ENCODE measurements at places on chromosomes 2 and 18. TPM values are rescaled to one million over a fixed set of nuclear protein-coding genes. Genes with fewer than 3 reads are reported as not detected.

DNA sequence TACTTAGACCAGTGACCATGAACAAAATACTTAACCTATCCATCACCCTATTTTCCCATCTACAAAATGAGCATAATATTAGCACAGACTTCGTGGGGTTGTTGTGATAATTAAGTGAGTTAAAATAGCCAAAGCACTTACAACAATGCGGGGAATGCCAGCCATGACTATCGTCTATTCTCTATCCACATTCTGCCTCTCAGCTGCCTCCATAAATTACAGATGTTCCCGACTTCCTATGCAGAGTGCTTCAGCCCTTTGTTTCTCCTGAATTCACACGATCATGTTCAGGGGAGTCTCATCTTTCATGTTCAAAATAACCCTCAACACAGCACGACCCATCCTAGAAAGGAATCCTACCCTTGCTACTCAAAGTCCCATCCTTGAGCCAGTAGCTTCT, 211.6 kb downstream of the EN1 start:
- no peak for DNase-seq

GRCh38 chr18:21241301-21242048, 557 bp upstream of the GREB1L start:
- DNase-seq, result no peak

DNA sequence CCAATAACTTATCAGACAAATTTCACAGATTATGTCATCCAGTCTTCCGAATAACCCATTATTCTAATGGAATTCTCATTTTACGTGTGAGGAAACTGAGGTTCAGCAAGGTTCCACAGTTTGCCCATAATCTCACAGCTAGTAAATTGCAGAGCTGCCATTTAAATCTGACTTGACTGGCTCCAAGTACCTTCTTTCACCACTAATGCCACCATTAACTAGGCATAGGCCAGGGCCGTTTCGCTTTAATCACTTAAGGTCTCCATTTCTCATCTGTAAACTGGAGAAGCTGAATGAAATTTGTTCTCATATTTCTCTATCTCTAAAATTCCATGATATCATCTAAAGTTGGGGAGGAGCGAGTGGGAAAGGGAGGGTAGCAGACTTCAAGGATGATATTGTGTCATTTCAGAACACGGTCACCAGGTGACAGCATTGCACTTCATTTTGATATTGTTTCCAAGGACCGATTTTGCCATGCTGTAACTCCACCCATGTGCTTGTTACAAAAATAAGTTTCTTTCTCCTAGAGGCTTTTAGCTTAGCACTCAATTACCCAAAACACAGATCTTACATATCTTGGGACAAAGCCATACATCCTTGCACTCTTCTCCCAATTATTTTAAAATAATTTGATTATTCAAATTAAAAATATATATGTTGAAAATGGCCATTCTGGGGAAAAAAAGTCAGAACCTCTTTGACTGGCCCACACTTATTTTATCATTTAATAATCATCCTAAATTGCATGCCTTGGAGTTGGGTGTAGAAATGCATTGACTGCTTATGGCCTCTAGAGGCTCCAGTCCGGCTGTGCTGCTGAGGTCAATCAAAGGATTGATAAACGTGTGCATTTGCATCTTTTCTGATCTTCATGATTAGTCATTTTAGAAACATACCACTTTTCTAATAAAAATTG, 123.8 kb downstream of the AKAIN1 start:
- peak; percentile 32 for DNase-seq

DNA sequence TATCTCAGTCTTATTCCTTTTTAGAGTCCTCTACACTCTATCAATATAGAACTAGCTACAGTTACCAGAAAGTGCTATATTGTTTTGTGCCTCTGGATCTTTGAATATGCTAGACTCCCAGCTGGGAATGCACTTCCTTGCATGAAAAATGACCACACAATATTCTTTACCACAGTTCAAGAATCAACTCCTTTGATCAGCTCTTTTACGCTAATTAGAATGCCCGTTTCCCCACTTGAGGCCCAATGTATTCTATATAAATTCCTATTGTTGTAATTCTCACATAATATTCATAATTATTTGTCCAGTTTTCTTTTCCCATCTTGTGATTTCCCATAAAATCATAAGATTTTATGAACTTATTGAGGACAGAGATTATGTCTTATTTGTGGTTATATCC, 142.2 kb downstream of the UBE2E3 start:
- no peak for DNase-seq

GRCh38 chr2:61439241-61440002, 31.5 kb downstream of the USP34 start:
- no peak for DNase-seq

DNA sequence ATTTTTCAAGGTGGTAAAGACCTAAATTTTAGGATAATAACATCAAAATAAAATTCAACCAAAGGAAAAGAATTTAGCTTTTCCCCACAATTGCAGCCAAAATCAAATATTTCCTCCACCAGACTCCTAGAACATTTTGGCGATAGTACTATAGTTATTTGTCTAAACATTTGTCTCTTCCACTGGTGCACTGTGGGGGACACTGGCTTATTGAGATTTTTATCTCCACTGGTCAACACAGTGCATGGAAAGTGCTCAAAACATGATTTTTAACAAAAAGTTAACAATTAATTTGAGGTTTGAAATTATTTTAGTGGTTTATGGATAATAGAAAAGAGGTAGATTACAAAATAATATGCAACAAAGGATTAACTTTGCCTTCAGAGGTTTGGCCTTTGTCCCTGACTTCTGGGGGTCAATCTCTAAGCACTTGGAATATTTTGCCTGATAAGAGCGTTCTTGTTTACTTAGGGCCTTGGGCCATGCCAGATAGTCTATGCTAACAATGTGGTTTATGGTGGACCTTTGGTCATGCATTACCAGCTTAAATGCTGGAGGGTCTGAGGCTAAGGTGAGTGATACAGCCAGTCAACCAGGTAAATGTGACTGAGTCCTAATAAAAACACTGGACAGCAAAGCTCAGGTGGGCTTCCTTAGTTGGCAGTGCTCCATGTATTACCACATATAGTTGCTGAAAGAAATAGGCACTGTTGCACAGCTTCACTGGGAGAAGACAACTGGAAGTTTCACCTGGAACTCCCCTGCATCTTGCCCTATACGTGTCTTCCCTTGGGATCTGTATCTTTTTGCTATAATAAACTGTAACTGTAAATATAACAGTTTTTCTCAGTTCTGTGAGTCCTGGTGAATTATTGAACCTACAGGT, 67.2 kb upstream of the SATB2 start:
- no peak for DNase-seq

- no peak for DNase-seq
Observed at GRCh38 chr18:75473316-75473715, 45.8 kb upstream of the SMIM21 start.

DNA sequence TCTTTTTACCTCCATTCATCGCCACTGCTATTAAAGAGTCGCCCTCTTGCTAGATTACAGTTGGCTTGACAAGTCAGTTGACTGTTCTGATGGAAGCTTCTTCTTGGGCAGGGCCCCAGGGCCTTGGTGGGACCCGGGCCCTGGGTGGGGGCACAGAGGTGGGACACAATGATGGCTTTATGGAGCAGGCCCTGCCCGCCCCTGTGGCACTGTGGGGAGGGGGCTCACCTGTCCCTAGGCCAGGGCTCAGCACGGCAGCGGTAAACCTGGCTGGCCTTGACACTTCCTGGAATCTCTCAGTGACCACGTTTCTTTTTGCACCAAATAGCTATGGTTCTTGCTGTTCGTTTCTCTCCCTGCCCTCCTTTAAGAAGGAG, 4.9 kb upstream of the HS6ST1 start:
- DNase-seq, result no peak

DNA sequence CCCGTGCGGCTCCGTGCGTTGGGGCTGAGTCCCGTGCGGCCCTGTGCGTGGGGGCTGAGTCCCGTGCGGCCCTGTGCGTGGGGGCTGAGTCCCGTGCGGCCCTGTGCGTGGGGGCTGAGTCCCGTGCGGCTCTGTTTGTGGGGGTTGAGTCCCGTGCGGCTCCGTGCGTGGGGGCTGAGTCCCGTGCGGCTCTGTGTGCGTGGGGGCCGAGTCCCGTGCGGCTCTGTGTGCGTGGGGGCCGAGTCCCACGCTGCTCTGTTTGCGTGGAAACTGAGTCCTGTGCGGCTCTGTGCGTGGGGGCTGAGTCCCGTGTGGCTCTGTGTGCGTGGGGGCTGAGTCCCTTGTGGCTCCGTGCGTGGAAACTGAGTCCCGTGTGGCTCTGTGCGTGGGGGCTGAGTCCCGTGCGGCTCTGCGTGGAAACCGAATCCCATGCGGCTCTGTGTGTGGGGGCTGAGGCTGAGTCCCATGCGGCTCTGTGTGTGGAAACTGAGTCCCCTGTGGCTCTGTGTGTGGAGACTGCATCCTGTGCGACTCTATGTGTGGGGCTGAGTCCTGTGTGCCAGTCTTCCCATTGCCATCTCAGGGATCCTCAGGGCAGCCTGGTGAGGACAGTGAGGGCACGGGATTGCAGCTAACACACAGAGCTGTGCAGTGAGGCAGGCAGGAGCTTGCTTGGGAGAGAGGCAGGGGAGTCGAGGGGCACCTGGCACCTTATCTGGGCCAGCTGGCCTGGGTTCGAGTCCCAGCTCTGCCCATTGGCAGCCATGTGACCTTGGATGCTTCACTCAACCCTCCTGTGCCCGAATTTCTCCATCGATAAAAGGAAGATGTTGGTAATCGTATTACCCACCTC, 44.5 kb downstream of the LDLRAD4 start:
- no peak for DNase-seq

DNA sequence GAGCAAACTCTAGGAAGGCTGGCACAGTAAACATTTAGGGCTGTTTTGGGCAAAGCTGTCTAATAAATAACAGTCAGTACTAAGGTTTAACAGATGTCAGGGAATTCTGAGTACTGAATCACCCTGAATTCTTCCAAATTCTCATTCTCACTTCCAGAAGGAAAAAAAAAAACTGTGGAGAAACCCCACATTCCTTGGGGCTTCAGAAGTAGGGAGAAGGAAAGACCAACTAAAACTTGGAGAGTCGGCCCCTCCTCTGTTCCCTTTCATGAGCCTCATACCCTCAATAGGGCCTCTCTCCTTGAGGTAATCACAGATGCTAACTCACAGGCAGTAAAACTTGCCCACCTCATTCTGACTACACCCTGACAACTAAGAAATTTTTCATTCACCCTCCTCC, 62.1 kb downstream of the CCDC148 start:
- no peak for DNase-seq

DNA sequence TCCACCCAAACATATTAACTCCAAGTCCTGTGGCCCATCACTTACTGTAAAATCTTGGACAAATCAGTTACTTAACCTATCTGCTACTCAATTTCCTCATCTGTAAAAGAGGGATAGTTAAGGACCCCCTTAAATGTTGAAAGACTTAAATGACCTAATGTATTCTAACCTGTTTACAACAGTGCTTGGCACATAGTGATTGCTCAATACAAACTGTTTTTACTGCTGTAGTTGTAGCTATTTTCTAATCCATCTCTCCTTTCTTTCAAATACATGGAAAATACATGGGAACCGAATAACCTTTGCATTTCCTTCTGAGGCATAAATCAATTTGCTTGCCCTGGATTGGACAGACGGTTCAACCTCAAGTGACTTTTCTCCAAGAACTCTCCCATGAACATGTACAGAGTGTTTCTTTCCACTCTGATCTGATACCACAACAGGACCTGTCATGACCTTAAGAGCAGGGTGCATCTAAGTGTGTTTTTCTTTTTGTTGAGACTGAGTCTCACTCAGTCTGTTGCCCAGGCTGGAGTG, 2.7 kb downstream of the LNPK start:
- DNase-seq, result no peak

- DNase-seq, result no peak
Observed at GRCh38 chr2:202521470-202521869, 113.3 kb upstream of the FAM117B start.

DNA sequence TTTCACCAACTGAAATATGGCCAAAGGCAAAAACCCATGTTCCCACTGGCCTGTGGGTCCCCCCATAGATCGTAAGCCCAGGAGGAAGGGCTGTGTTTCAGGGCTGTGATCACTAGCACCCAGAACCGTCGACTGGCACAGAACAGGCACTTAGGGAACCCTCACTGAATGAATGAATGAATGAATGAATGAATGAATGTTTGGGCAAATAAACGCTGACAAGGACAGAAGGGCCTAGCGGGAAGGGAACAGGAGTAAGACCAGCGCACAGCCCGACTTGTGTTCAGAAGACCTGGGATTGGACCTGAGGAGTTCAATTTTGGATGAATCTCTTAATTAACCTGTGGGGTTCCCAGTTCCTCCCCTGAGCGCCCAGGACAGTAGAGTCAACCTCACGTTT, 76.2 kb downstream of the TPO start:
- no peak for DNase-seq

- DNase-seq, result no peak
Observed at GRCh38 chr2:190791976-190792575, 88.5 kb upstream of the GLS start.

DNA sequence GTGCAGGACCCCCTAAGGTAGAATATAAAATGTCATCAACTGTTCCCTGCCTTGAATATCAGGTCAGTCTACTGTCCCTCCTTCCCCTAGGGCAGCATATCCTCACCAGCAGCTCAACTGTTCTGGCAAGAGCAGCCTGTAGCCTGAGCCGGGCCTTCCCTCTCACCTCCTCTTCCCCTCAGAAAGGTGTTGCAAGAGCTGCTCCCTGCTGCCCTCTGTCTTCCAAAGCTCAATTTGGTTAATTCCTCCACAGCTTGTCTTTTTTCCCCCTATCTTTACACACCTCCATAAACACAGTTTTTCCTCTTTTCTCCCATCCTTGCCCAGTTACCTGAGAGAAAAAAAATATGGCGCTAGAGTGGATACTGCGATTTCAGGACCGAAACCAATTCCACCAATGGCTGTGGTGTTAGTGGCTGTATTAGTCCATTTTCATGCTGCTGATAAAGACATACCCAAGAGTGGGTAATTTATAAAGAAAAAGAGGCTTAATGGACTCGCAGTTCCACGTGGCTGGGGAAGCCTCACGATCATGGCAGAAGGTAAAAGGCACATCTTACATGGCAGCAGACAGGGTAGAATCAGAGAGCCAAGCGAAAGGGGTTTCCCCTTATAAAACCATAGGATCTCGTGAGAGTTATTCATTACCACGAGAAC, 184.7 kb downstream of the MREG start:
- DNase-seq, result no peak

DNA sequence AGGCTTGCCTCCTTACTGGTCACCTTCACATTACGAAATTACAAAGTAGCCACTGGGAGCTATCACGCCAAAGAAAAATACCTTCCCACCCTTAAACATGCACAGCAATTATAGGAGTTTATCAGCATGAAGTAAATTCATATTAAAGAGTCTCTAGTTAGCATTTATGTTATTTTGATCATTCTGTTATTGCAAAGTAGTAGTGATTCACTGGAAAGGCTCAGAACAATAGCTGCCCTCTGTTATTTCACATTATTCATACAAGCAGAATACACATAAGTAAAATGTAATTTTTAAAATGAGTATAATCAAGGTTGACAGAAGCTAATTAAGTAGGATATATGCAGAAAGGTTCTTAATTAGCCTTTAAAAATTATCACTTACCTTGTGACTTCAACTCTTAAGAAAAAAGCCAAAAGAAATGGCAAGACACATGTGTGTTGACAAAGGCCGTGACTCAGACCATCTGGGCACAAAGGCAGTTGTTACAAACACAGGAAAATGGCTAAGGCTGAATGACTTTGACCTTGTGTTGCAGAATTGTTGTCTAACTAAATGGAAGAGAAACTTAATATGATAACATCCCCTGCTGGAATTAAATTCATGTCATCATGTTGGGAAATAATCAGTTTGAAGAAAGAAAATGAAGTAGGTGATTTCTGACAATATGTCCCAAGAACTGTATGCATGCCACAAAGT, 108.3 kb downstream of the ARL6IP6 start:
- no peak for DNase-seq

The CYP26B1 gene
- 6.7 TPM for polyA plus RNA-seq

The CACNB4 gene
- 7.4 TPM for polyA plus RNA-seq

The GKN1 gene
- polyA plus RNA-seq, result 0.21 TPM

The VWC2L gene
- polyA plus RNA-seq, result not detected

The TTN gene
- 416 TPM for polyA plus RNA-seq

The NEURL3 gene
- not detected for polyA plus RNA-seq
